GOT3 (cell line): ENCODE measurements at places on chromosomes 2 and 18.

GRCh38 chr2:175824243-175824642, 177.8 kb downstream of the LNPK start:
- no peak for DNase-seq

DNA sequence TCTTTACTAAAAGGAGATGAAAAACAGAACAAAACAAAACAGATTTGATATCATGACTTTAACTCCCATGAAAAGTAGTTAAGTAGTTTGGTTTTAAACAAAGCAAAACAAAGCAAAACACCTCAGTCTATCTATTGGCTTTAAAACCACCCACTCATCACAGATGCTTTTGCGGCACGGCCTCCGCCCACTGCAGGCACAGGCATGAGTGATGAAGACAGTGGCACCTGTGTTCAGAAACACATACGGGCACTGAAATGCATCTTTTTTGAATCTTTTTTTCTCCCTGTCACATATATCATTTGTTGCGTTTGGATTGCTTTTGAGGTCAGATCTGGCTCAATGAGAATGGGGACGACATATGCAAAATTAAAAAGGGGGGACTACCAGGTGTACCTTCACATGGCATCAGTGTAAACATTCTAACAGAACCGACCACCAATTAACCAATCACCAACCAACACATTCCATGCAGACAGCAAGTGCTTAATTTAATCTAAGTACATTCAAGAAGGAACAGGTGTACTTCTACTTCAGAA, 147.4 kb upstream of the REV1 start:
- no peak for DNase-seq

GRCh38 chr2:213237251-213237650, 47.0 kb upstream of the SPAG16 start:
- DNase-seq = no peak

DNA sequence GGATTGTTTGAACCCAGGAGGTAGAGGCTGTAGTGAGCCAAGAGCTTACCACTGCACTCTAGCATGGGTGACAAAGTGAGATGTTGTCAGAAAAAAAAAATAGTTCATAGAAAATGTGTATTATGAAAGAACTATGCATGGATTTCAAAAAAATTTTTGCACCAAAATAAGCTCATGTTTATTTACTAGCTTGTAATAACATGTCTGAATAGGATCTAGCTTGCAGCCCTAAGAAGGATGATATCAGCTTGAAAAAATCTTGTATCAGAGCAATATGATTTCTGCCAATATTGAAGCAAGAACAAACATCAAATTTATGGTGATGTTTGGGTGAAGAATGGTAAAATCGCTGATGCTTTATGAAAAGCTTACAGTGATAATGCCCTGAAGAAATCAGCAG, 97.0 kb upstream of the RFX8 start:
- no peak for DNase-seq

- no peak for DNase-seq
Measured at GRCh38 chr18:29644276-29644675, 1398.3 kb downstream of the DSC3 start.

DNA sequence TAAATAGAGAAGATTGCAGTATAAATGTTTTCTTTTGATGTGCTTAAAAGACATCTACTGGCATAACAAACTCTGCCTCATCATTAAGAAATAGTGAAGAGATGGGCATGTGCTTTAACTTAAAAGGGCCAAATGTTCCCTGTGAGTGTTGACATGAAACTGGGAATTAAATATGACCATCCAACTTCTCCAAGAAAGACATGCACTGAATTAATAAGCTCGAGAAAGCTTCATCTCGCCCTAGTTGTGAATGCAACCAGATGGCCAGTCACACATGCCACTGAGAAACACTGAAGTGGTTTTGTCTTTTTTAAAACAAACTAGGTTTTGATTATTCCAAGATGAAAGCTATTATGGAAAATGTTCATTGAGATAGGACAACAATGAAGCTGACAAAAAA, 479.2 kb downstream of the RIT2 start:
- no peak for DNase-seq

- no peak for DNase-seq
Measured at GRCh38 chr2:217966423-217967070, 36.2 kb downstream of the TNS1 start.

- no peak for DNase-seq
Measured at GRCh38 chr2:200742426-200742825, 69.3 kb upstream of the BZW1 start.

DNA sequence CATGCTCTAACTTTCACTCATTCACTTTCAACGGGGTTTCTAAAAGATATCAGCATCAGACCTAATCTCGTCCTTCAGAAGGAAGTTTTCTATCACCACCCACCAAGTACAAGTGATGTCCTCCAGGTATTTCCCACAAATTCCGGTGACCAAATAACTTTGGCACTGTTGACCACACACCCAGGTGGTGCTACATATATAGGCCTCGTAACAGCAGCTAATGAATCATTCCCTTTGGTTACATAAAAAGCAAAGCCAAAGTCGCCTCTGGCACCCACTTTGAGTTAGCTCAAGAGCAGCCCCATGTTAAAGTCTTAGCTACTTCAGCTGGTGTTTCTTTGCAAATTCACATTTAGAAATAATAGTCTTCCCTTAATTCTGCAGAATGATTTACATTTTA, 138.2 kb upstream of the OSR1 start:
- DNase-seq = no peak

- DNase-seq = no peak
Measured at GRCh38 chr2:16281451-16282335, 341.3 kb downstream of the MYCN start.

DNA sequence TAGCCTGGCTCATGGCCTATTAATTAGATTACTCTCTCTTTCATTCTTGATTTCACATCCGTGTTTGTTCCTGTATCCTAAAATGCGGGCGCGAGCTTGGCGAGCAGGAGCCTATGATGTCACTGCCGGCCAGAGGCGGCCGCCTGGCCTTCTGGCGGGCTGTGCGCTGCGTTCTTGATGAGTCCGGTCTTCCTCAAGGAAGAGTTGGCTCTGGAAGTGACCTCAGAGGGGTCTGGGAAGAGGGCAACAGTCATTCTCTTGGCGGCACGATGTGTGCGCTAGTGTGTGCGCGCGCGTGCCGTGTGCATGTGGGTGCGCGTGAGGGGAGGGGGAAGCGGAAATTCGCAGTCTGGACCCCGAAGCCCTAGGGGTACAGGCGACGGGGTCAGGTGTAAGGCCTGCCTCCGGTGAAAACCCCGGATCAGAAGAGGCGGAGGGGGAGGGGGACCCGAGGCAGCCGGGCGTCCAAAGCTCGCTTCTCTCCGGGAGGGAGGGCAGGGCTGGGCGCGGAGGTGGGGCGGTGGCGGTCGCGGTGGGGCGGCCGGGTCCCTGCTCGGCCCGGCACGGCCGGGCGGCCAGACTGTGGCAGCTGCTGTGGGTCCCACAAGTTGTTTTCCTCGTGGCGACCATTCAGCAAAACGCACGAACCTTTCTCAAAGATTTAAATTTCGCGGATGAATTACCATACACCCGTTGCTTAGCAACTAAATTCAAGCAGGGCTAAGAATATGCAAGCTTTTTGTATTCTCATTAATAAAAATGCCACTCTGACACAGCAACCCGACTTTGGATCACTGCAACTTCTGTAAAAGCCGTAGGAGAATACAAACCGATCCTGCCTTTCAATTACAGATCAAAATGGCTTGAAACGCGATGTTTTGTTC, 8.4 kb downstream of the POU3F3 start:
- no peak for DNase-seq

DNA sequence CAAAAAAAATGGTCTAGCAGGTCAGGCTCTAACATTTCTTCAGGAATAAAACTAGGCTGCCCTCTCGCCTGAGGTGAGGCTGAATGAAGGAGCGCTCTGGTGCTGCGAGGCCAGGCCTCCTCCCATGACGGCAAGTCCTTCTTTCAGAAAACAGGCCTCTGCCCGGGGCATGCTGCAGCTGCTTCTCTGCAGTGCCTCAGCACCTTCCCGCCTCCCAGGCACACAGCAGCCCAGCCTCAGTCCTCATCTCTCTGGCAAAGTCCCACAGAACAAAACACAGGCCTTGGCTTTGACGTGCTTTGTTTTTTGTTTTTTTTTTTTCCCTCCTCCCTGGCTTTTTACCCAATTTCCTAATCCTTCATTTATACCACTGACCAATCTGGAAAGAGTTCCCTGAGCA, 74.8 kb downstream of the BCL11A start:
- no peak for DNase-seq

- DNase-seq = no peak
Measured at GRCh38 chr2:190535586-190535985, 1.1 kb upstream of the NEMP2 start.

DNA sequence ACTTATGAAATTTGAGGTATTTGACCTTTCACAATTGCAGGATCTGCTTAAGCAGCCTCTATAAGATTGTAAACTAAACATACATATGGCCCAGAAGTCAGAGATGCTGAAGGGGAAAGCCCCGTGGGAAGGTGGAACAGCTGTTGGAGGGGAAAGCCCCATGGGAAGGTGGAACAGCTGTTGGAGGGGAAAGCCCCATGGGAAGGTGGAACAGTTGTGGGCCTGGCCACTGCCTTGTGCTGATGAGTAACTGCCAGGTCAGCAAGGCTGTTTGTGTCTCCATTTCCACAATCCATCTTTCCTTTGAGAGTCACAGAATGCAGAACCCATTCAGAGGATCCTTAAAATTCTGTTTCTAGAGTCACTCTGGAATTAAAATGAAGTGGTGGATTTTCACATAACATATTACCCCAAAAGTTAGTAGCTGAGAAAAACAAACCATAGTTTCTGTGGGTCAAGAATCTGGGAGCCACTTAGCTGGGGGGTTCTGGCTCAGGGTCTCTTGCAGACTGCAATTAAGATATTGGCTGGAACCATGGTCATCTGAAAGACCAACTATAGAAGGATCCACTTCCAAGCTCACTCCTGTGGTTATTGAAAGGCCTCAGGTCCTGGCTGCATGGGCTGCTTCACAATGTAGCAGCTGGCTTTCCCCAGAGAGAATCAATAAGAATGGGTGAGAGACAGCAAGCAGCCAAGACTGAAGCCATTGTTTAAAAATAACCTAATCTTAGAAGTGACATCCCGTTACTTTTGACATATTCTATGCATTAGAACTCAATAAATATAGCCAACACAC, 86.6 kb upstream of the CAVIN2 start:
- DNase-seq = no peak

DNA sequence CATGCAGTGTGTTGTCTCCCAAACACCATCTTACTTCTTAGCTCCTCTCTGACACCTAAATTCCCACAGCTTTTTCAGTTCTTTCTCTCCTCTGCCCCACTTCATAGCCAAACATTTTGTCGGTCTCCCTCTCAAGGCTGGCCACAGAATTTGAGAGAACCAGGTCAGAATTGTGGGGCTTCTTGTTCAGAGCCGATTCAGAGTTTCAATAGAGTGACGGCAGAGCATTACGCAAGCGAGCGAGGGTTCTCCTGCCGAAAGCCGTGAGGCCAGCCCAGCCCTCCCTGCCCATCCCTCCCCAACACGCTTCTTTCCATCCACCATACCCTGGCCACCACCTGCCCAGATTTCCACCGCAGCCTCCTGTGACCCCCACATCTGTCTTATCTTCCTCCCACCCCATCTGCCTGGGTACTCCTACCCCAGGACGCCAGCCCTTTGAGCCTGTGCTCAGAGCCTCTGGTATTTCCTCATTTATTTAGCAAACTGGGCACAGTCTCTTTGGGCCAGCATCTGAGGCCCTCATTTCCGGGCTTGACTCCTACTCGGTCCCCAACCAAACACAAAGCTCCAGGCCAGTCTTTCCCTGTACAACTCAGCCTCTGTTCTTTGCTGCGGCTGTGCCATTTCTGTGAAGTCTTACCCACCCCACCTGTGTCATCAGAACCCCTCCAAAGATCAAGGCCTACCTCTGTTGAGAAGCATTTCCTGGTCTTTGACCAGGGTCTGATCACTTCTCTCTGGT, 70.0 kb upstream of the MAP4K4 start:
- DNase-seq = no peak

DNA sequence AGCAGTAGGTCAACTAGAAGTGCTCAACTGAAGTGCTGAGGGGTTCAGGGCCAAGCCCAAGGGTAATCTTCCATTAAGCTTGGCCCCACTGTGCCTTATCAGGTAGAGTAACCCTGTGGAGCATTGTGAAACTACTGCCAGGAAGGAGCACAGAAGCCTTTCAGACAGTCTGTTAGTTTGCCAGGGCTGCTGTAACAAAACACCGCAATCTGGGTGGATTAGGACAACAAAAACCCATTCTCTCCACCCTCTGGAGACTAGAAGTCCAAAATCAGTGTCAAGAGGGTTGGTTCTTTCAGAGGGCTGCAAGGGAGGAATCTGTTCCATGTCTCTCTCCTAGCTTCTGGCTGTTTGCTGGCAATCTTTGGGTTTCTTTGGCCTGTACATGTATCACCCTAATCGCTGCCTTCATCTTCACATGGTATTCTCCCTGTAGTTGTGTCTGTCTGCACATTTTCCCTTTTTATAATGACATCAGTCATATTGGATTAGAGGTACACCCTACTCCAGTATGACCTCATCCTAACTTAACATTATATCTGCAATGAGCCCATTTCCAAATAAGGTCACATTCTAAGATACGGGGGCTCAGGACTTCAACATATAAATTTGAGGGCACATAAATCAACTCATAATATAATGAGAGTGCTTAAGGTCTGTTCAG, 21.2 kb downstream of the VIT start:
- DNase-seq = no peak

- no peak for DNase-seq
Measured at GRCh38 chr2:32663864-32664263, 36.0 kb downstream of the TTC27 start.

GRCh38 chr2:109450574-109451273, 163.0 kb downstream of the SEPTIN10 start:
- no peak for DNase-seq

GRCh38 chr2:238252766-238253630, 13.2 kb upstream of the HES6 start:
- DNase-seq = no peak

GRCh38 chr2:20868377-20868776, 45.5 kb upstream of the LDAH start:
- DNase-seq = no peak

DNA sequence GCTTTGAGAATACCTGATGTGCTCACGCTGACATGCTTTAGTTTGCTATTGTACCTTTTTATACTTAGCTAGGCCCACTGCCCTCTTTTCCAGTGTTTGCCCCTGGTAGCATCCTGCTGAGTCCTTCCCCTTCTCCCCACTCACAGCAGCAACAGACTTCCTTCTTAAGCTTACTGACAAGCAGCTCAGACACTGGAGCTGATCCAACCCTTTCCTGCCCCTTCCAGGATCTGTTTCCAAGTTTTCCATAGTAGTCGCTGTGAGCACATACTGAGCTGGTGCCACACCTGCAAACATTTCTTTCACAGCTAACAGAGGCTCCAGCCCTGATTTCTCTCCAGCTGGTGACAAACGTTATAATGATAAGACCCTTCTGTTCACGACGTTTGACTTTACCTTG, 991.4 kb upstream of the CELF4 start:
- DNase-seq = no peak
